ENCODE measurements at places on chromosomes 5 and 9.

GRCh38 chr5:68134033-68134668 is 81.4 kb upstream of the PIK3R1 start:
- DNase-seq = no peak

DNA sequence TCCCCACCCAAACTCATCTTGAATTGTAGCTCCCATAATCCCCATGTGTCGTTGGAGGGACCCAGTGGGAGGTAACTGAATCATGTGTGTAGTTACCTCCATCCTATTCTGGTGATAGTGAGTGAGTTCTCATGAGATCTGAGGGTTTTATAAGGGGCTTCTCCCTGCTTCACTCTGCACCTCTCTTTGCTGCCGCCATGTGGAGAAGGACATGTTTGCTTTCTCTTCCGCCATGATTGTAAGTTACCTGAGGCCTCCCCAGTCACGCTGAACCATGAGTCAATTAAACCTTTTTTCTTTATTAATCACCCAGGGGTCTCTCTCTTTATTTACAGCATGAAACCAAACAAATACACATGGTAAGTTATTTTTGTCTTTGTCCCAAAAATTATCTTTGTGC is 726.1 kb downstream of the CDH18 start:
- no peak for DNase-seq

DNA sequence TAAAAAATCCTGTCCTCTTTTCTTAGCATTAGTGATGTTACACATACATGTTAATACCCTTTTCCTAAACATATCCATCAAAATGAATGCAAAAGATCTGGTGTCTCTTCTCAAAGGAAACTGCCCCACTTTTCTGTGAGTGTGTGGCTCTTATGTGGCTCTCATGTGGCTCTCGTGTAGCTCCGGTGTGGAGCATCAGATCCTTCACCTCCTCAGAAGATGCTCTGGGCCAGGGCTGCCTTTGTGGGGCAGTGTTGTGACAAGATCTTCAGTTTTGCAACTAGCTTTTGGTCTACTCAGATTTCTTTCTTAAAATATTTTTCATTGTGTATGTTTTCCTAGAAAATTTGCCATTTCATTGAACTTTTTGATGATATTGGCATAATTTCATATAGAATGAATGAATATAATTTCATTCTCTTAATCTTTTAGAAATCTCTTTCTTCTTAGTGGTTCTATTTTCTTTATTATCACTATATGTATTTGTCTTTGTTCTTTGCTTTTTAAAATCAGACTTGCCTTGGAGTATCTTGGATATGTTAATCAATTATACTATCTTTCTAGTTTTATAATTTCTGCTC is 19.4 kb downstream of the GARNL3 start:
- no peak for DNase-seq

- no peak for DNase-seq
Measured at GRCh38 chr5:63554191-63554590, 408.1 kb downstream of the HTR1A start.
